Parietal lobe (tissue), 2 donors: ENCODE measurements at places on chromosomes 1 and 21. TPM values are rescaled to one million over a fixed set of nuclear protein-coding genes. Genes with fewer than 3 reads are reported as not detected.

NT5C1A gene
- 2.2 TPM for total RNA-seq

DIP2A gene
- 101 TPM for total RNA-seq

C1QB gene
- total RNA-seq, result 5.9 TPM

ST6GALNAC5 gene
- total RNA-seq, result 41.0 TPM

RGS13 gene
- not detected for total RNA-seq

TMCC2 gene
- 46.3 TPM for total RNA-seq

PPM1J gene
- 3.4 TPM for total RNA-seq

IFI44 gene
- 100 TPM for total RNA-seq

CIART gene
- 2.8 TPM for total RNA-seq

CRTC2 gene
- total RNA-seq, result 6.9 TPM
